ENCODE measurements at places on chromosomes 5 and 9.

GRCh38 chr9:134611046-134611445, 30.6 kb upstream of the COL5A1 start:
- DNase-seq, result no peak

DNA sequence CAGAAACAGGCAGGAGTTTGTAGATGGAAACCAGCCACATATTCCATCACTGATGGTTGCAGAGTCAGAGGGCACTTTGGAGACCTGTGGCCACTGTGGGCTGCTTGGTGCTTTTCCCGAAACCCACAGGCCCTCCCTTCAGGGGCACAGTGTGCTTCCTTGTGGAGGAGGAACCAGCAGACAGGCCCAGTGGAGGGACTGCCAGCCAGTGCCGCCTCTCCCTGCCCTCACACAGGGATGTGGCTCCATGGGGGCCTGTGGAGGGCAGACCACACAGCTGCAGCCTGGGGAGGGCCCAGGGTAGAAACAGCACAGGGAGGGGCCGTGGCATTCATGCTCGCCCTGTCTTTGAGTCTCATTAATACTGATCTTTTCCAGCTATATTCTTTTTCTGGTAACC, 35.2 kb downstream of the CEP72 start:
- no peak for DNase-seq

- no peak for DNase-seq
Observed at GRCh38 chr9:105385381-105385985, 62.4 kb upstream of the FSD1L start.

DNA sequence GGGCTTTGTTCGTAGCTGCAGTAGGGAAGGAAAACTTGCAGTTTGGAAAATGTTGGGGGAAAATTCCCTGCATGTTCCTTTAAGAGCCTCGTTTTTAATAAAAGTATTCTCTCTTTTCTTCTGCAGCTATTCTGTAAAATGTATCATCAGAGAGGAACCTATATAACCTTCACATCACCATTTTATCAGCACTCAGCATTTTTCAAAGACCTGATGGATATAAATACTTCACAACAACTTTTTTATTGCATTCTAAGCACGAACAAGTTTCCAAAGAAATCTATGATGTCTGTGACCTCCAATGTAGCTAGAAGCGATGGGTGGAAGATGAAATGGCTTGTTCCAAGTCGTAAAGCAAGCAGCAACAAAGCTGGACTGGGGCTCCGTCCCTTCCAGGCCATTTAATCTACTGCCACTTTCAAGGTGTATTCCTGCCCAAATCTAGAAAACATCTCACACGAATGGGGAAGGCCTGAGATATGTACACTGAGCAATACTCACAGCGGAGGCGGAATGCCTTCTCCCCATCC, 84.0 kb downstream of the NSUN2 start:
- no peak for DNase-seq

DNA sequence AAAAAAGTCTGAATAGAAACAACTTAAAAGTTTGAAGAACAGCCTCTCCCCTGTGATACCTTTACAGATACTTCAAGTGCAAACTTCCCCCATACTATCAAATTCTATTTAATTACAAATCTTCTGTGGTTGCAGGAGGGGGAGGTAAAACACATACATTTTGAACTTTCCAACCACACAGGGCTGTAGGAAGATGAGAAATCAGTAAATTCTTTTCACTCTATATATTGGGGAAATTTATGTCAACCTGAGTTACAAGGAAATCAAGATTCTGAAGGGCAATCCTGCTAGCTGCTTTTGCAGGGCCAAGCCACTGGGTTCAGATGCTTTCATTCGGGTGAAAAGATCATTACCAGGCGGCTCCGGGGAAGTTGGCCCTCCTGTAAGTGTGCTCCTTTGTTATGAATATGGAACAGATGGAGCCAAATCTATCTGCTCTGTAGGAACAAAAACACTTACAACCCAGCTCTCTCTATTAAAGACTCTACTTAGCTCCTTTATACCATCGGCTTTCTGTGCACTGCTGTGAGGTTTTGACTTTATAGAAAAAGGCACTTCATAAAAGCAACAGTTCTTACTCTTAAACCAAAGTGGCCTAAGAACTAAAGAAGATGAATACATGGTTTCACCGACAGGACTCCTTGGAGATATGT, 269.1 kb downstream of the EFNA5 start:
- DNase-seq, result no peak

DNA sequence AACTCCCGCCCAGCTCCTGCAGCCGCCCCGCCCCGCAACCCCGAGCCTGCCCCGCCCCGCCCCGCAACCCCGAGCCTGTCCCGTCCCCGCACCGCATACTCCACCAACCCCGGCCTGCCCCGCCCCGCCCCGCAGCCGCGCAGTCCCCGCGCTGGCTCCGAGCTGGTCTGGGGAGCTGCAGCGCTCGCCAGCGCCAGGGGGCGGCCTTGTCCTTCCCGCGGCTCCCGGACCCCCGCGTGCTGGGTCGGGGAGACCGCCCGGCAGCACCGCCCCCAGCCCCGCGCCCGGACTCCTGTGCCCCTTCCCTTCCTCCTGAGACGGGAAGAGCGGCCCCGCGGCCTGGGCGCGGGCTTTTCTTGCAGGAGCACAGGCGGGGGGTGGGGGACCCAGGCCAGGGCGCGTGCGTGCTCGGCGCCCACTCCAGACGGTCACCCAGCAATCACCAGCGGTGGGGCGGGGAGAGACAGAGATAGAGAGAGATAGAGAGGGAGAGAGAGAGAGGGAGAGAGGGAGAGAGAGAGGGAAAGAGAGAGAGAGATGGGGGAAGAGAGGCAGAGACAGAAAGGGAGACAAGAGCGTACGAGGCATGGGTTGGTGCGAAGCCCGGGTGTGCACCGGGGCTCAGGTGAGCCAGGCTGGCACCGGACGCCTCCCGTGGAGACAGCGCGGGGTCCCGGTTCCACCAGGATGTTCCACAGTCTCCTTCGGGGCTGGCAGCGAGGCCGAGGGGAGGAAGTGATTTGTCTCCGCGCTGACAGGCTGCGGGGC, 14.7 kb upstream of the TMEM250 start:
- DNase-seq, result peak; percentile 72

DNA sequence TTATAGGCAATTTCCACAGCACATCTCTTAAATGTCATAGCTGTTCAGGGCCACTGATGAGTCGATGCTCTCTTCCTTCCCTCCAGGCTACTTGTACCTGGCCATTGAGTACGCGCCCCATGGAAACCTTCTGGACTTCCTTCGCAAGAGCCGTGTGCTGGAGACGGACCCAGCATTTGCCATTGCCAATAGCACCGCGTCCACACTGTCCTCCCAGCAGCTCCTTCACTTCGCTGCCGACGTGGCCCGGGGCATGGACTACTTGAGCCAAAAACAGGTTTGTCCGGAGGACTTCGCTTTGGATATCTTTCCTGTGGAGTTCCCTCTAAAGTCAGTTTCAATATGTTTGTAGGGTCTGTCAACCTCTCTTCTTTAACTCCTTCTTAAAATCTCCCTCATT, 84.3 kb downstream of the EQTN start:
- DNase-seq, result no peak

- DNase-seq, result no peak
Observed at GRCh38 chr9:121749614-121750013, 98.2 kb downstream of the DAB2IP start.
